LoVo (cell line): ENCODE measurements at places on chromosomes 3 and 15.

- DNase-seq = peak; percentile 87
Measured at GRCh38 chr3:34012102-34012461, 213.7 kb downstream of the PDCD6IP start.

DNA sequence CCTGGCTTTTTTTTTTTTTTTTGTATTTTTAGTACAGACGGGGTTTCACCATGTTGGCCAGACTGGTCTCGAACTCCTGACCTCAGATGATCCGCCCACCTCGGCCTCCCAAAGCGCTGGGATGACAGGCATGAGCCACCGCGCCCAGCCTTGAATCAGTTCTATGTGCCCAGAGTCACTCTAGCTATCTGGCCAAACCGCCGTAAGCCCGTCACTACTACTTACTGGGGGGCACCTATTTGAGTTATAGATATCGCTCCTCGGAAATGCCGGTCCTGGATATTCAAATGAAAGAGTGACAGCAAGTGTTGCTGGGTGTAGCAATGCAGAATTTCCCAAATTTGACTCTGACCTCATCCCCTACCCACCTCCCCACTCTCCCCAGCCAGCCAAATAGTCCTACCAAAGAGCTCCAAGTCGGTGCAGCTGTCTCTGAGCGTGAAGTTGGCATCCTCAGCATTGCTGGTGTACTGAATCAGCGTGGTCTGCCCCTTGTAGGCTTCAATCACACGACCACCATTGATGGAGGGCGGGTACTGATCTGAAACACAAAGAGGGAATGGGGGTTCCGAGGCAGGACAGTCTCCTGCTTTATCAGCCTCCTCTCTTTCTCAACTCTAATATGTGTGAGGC, 38.1 kb downstream of the MUC20 start:
- no peak for DNase-seq

GRCh38 chr3:425079-425478, 228.5 kb downstream of the CHL1 start:
- DNase-seq = no peak

DNA sequence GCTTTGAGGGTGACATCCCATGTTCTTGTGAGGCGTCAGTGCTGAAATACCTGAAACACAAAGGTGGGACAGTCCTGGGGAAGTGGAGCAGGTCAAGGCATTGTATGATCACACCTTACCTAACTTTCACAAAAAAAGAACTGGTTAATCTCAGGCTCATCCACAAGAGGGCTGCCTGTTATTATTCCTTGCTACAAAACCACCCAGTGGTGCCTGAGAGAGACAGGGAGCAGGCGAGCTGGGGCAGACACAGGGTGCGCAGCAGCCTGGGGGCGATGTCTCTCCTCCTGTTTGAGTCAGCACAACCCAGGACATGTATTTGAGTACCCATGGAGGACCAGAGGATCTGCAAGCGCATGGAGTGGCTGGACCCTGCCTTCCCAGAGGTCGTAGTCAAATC, 316.8 kb upstream of the ATP10A start:
- no peak for DNase-seq
